Islet precursor cell (in vitro differentiated cells): ENCODE measurements at places on chromosomes 2 and 18.

DNA sequence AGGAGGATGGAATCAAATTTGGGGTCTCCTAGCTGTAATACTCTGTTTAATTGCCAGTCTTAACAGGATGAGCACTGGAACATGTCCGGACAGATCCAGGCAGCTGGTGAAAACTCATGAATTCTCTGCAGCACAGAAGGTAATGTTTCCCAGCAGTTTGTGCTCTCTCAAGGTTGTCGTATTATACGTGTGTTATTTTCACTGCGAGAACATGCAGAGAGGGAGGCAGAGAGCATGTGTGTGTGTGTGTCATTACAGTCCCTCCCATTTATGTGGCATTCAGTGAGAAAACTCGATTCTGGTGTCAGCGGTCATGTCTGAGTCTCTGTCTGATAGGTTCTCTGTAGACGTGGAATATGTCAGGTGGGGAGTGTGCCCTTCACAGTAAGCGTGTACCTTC is 150.2 kb upstream of the POU3F3 start:
- no peak for DNase-seq

- no peak for DNase-seq
Observed at GRCh38 chr2:95113464-95113863, 8.1 kb downstream of the MRPS5 start.

- no peak for DNase-seq
Observed at GRCh38 chr2:44770221-44771195, 171.0 kb upstream of the SIX3 start.

GRCh38 chr2:168466190-168466737 is 10.2 kb downstream of the CERS6 start:
- no peak for DNase-seq

- DNase-seq, result no peak
Observed at GRCh38 chr18:66342577-66342976, 261.3 kb downstream of the CDH19 start.

GRCh38 chr2:172860336-172860707 is 124.7 kb downstream of the RAPGEF4 start:
- no peak for DNase-seq

- peak; percentile 60 for DNase-seq
Observed at GRCh38 chr2:231356466-231356844, 39.1 kb upstream of the B3GNT7 start.

DNA sequence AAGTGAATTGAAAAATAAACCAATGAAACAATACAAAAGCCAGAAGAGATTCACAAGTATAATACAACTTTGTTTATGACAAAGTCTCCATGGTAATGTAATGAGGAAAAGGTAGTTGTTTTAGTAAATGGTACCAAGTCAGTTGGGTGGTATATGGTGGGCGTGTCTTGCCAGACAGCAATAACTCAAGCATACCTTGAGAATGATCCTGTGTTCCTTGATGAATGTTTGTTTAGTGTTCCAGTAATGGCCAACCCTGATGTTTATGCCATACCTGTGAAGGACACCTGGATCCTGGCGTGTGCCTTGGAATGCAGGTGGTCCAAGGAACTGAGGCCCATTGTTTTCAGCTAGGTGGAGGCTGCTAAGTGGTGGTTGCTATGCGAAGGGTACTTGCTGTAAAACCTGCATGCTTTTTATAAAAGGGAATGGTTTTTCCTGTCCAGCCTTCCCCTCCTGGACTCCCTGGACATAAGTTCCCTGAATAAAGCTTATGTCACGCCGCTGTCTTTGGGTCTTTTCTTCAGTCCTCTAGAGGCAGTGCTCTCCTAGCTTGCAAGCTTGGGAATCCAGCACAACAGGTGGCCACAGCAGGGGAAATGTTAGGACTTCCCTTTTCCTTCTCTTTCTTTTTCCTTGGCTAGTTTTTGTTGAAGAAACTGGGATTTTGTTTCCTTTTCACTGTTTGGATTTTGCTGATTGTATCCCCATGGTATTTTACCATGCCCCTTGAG is 54.7 kb downstream of the MTA3 start:
- no peak for DNase-seq

DNA sequence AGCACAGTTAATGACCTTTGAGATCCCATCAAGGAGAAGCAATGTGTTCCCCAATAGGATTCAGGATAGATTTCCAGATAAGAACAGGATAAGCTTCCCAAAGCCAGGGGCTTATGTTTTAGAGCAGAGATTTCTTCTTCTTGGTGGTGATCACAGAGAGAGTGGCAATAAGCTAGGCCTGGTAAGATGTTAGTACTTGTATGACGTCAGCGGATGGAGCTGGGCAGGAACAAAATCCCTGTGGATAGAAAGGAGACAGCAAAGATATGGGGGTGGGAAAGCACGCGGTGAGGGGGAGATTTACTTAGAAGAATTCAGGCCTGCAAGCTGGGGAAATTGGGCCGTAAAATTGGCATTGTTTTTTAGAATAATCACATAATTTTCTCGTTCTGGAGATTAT is 323.0 kb downstream of the MTX2 start:
- DNase-seq, result no peak

DNA sequence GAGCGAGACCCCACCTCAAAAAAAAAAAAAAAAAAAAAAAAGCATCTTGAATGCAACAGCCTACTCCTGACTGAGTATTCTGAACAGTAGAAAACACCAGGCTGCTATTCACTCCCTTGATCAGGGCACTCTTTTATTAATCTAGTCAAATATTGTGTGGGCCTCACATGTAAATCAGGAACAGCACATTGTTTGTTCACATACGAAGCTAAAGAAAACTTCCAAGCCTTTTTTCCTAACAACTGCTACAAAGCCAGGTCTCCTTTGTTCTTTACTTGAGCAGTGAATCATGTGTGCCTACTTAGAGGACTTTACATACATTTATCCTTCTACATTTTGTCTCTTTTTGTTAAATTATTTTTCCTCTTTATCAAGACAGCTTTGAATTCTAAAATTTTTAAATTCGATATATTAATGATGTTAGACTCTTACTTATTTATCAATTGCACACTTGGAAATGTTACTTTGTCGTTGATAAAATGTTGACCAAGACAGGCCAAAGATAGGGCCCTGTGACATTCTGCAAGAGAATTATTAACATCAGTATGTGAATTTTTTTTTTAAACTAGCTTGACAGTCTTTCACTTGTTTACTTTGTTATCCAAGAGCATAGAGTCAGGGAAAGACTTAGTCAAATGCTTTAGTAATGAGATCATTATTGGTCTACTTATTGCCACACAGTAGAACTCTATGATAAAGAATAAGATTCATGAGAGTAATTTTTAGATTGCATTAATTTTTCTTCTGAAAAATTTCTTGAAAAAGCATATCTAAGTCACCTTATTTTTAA is 13.2 kb downstream of the SPATS2L start:
- DNase-seq, result no peak

DNA sequence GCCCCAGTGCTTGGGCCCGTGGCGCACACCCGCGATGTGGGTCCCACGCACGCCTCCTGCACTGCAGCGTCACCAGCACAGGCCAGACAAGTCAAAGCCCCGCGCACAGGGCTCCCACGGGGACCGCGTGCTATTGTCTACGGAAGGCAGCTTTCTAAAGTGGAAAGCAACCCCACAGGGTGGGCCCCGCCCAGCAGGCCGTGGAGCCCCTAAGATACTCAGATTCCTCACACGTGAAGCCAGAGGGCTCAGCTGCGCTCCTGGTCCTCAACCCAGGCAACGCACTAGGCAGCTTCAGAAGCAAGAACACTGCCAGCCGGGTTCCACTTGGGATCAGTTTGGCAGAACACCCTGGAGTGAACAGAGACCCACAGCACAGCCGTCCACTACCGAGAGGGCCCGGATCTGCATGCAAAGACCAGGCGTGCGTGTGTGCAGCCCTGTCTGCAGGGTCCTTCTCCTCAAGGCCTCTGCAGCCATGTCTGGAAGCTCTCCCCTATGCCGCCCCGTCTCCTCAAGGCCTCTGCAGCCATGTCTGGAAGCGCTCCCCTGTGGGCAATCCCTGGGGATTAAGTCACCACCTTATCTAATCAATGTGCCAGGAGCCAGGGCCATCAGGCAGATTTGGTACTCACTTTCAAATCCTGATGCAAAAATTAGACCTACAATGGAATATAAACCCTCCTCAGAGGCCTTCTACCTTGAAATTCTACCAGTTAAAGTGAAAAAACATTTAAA is 231.3 kb downstream of the HDAC4 start:
- peak; percentile 42 for DNase-seq

- no peak for DNase-seq
Observed at GRCh38 chr2:232458661-232459418, 2.9 kb downstream of the ALPI start.
